ENCODE measurements at places on chromosomes 4 and X.

- no peak for DNase-seq
Measured at GRCh38 chr4:5218376-5219069, 167.2 kb downstream of the STK32B start.

DNA sequence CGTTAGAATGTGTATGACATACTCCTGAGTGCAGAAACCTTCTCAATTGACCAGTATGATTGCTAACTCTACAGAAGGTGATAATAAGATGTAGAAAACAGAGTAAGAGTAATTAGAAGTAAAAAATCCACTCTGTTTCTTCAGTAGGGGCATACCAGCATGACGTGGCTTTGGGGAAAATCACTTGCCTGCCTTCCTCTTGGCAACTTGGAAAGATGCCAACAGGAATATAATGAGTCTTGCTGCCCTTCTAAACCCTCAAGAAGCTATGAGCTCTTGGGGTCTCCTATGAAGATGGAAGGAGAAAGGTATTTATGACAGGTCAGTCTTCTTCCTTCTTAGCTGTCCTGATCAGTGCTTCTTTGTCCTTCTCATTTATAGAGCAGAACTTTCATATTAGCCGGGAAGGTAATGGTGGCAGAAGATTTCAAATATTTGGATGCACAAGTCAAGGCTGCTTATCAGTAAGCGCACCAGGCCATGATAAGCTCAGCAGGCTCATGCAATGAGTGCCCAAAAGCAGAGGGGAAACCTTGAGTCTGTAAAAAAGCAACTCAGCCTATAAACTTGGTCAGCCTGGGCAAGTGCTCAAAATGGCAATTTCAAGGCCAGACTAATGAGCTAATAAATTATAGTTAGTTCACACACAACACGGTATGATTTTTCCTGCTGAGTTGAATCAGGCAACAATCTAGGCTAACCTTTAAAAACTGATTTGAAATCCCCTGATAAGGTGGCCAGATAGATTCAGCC, 69.7 kb upstream of the PPARGC1A start:
- DNase-seq: no peak

- DNase-seq: no peak
Measured at GRCh38 chr4:2138846-2139500, 79.8 kb downstream of the NAT8L start.

DNA sequence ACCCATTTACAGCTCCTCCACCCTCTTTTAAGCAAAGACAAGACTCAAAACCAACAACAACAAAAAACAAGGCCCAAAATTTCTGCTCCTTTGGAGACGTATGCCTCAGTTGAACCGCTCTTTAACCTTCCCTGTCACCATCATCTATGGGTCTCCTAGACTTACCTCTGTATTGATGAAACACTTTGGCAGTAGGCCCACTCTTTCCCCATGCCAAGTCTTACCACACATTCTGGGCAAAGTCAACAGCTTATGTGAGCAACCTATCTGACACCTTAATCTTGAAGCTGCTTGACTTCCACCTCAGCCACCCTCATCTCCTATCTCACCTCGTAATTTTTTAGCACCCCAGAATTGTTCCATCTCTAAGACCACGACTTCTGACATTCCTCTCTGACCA, 99.7 kb upstream of the CXorf66 start:
- no peak for DNase-seq

- no peak for DNase-seq
Measured at GRCh38 chr4:85964298-85964697, 395.6 kb downstream of the MAPK10 start.

GRCh38 chrX:2708592-2709188, 17.6 kb downstream of the CD99 start:
- DNase-seq: no peak

DNA sequence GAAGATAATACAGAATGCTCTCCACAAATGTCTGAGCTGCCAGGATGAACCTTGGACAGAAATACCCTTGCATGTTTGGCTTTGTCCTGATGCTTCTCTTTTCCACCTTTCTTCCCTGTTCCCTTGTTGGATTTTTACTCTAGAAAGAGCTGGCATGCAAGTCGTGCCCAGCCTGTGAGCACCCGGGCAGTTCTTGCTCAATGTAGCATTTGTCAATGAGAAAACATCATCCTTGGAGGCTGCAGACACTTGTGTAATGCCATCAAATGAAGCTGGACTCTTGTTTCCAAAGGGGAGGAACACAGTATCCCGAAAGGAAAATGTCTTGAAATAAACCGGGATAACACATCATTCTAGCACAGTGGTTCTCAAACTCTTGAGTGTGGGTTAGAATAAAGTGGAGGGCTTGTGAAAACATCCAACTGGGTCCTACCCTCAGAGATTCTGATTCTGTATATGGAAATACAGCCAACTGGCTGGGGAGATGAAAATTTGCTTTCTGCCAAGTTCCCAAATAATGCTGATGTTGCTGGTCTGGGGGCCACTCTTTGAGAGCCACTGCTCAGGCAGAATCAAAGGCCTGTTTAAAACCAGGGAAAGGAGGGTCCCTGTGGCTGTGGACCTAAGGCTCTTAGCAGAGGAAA, 237.2 kb downstream of the SPATA18 start:
- no peak for DNase-seq

DNA sequence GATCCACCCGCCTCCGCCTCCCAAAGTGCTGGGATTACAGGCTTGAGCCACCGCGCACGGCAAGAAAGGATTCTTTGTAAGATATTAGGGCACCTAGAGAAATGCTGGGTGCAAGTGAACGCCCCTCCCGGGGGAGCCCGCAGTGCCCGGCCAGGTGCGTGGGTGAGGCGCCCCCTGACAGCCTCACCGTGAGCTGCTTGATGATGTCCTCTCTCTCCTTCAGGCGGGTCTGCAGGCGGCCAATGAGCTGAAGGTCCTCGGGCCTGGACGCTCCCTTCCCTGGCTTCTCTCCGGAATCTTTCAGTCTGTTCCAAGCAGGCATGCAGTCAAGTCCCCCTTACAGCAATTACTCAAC, 21.9 kb downstream of the MED28 start:
- DNase-seq: no peak

DNA sequence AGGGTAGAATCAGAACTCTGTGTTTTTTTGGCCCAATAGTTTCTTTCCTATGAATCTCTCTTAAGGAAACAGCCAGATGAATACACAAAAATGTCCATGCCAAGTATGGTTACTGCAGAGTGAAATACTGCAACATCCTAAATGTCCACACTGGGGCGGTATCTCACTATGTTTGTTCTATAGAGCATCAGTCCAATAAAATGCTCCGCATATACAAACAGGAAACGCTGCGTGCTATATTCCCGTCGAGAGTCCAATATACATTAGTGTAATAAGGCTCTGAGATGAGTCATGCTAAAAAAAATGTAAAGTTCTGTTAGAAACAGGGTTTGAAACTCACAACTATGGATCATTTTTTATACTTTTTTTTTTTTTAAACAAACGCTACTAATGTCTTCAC, 72.9 kb upstream of the ENOX2 start:
- DNase-seq: no peak

All from left forelimb (tissue), 1 donor.